ENCODE measurements at places on chromosomes 5 and 9. TPM values are rescaled to one million over a fixed set of nuclear protein-coding genes. Genes with fewer than 3 reads are reported as not detected.
A peak's percentile ranks its signal among the peaks of the same experiment; 100 is the strongest.

GRCh38 chr5:155004138-155004744 lies 9.3 kb upstream of the KIF4B start:
- DNase-seq: no peak

DNA sequence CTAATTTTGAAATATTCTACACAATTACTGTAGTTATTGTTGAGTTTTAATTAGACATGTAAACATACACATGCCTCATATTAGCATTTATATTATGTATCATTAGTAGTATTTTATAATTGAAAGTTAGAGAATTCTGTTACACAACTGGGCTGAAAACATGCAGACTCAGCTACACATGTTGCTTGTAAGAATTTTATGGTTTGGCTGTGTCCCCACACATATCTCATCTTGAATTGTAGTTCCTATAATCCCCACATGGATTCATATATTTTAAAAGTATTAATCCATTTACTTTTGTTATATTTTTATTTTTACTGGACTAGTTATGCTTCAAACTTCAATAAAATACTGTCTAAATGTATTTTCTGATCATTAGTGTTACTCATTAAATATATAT lies 2075.3 kb upstream of the C9orf72 start:
- DNase-seq: no peak

- no peak for DNase-seq
Measured at GRCh38 chr5:40828690-40829661, 6.0 kb downstream of the RPL37 start.

GRCh38 chr5:60843936-60844905 lies at the start of gene ELOVL7:
ELOVL7 (minus strand) TSS chr5:60844269; CDS start chr5:60787397, 56,872 bp downstream.
- DNase-seq: no peak

DNA sequence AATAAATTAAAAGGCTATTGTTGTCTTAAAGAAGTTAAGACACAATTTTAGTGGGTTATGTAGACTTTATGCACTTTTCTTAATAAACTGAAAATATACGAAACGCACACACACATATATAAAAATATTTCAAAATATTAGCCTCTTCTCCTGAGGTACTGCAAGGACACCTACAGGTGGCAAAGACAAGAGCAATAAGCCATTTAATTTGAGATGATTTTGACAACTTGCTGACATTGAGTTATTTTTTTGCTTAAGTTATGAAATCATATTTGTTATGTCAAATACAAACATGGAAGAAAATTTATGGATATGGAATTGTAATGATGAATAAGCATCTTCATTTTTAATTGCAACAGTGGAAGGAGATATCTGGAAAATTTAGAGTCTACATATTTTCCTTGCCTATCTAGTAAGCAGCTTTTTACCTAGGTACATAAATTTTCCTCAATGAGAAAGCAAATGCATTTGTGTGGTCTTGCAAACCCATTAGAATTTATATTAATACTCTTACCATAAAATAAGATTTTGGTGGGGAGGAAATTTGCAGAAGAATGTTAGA lies 301.6 kb downstream of the ISL1 start:
- DNase-seq: no peak

GRCh38 chr9:120386390-120387131 lies 193.4 kb downstream of the CDK5RAP2 start:
- DNase-seq: no peak

- no peak for DNase-seq
Measured at GRCh38 chr9:137828527-137829259, 48.9 kb upstream of the CACNA1B start.

GRCh38 chr9:101246691-101247090 lies 138.1 kb downstream of the BAAT start:
- DNase-seq: no peak

- DNase-seq: peak; percentile 22
Measured at GRCh38 chr5:95960667-95961616, 709 bp downstream of the ELL2 start.

GRCh38 chr9:5336688-5337087 lies 3.0 kb downstream of the RLN1 start:
- DNase-seq: no peak

- DNase-seq: no peak
Measured at GRCh38 chr9:7006417-7006816, 248.6 kb downstream of the KDM4C start.

- no peak for DNase-seq
Measured at GRCh38 chr9:36902861-36903524, 131.1 kb downstream of the PAX5 start.

GRCh38 chr9:17907779-17908508 lies 329.1 kb downstream of the SH3GL2 start:
- DNase-seq: no peak

GRCh38 chr5:135442431-135443160 lies 4.6 kb downstream of the DCANP1 start:
- no peak for DNase-seq

- no peak for DNase-seq
Measured at GRCh38 chr5:128085413-128085812, 1.8 kb downstream of the SLC12A2 start.

DNA sequence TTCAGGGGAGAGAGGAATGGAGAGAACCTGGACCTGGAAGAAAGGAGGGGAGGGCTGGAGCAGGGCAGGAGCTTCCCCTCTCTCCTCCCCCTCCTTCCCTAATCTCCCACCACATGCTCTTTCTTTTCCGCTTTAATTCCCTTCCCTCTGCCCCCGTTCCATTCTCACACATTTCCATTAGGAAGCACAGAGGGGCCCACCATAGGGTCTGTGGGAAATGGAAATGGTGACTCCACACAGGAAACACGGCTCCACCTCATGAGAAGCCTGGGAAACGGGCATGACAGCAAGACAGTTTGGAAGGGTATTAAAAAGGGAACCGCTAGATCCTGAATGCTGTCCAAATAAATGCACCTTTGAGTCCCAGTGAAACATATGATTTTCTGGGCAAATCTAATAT lies 64.9 kb upstream of the ENTREP1 start:
- DNase-seq: no peak

DNA sequence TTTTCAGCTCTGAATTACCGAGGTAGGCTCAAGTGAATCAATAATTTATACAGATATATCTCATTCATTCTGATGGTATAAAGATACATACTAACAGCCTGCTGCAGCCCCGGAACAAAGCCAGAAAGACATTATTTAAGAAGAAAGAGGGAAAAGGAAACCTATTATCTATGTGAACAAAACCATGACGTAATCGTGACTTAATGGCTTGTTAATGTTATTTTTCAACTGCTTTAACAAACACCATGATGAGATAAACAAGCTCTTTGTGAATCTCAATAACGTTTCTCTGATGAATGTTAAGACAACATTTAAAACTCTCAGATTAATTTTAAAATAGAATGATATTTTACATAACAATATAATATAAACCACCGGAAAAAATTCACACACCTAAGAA lies 237.1 kb downstream of the SLF1 start:
- DNase-seq: no peak

- no peak for DNase-seq
Measured at GRCh38 chr9:126463426-126463825, 136.8 kb downstream of the MVB12B start.

GRCh38 chr9:98993570-98993945 lies 49.9 kb downstream of the COL15A1 start:
- no peak for DNase-seq

GRCh38 chr9:91992461-91993041 lies 42.5 kb upstream of the ROR2 start:
- DNase-seq: no peak

- no peak for DNase-seq
Measured at GRCh38 chr9:33921967-33922895, 105.3 kb downstream of the UBE2R2 start.

DNA sequence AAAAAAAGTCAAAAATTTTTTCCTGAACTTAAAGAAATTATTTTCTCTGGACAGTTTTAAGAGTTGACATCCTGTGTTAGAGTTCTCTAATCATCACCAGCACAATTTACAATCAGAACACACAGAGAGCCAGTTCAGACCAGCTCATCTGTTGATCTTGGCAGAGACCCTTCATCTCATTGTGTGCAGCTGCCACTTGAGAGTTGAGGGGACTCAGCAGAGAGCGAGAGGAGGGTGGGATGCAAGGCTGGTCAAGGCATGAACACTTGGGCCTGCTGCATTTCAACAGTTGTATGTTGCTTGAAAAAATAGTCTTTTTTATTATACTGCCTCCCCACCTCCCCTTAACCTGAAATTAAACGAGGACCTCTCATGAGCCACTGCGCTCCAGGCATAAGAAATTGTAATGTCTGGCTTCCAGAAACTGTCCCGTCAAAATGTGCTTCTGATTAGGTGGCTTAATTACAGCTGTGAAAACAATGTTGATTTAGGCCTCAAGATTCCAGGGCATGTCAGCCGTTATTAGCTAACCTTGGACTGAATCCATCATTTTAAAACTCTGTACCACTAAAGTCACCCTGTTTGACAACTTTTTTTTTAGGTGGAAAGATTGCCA lies 383.6 kb downstream of the CCDC171 start:
- DNase-seq: no peak

GRCh38 chr9:6479959-6480358 lies 67.0 kb downstream of the UHRF2 start:
- no peak for DNase-seq

- DNase-seq: no peak
Measured at GRCh38 chr5:112742424-112742823, 4.7 kb downstream of the APC start.

The OR1J2 gene
- 3.2 TPM for total RNA-seq

The TNC gene
- 243 TPM for total RNA-seq

The SHC3 gene
- total RNA-seq: 1.8 TPM

The NR6A1 gene
- 0.71 TPM for total RNA-seq

The HEXB gene
- total RNA-seq: 139 TPM

The FBP2 gene
- total RNA-seq: not detected

The ST8SIA4 gene
- 7.0 TPM for total RNA-seq

The DAPK1 gene
- total RNA-seq: 40.6 TPM

The IFNA16 gene
- total RNA-seq: not detected

The SLC4A9 gene
- not detected for total RNA-seq

The TMEM38B gene
- 6.6 TPM for total RNA-seq

The STPG3 gene
- total RNA-seq: not detected

The PROB1 gene
- 1.9 TPM for total RNA-seq

The TYRP1 gene
- total RNA-seq: 1.8 TPM

The PCDHA8 gene
- total RNA-seq: not detected

The IZUMO3 gene
- not detected for total RNA-seq

The FBP1 gene
- total RNA-seq: 6.6 TPM

The ZFAND5 gene
- 195 TPM for total RNA-seq

The LOX gene
- 65.2 TPM for total RNA-seq

The ZNF608 gene
- total RNA-seq: 30.4 TPM

The CTSV gene
- total RNA-seq: 0.27 TPM

The OMD gene
- 200 TPM for total RNA-seq

The SPINK7 gene
- total RNA-seq: not detected

All from thoracic aorta (tissue), 2 donors.